ENCODE measurements at places on chromosomes 12 and 14. TPM values are rescaled to one million over a fixed set of nuclear protein-coding genes. Genes with fewer than 3 reads are reported as not detected.

DNA sequence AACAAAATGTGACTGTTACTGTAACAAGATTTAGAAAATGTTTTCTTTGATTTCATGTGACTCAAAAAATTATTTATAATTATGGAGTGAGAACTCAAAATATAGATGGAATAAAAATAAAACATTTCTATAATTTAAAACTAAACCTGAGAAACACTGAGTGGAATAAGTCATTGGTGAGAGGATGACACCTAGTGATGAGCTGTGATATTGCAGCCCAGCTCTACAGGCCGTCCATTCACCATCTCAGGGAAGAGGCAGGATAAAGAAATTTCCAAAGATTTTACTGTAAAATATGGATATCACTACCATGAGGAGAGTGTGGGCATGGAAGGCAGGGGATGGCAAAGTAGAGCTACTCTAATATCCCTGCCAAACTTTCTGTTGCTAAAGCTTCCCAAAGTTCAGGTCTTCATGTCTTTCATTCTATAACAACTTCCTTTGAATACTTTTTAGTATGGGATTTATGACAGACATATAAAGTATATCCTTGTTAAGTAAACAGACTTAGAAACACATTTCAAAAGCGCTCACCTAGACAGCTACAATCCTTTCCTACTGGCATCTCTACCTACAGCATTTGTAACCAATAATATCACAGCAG lies 308.0 kb downstream of the ITPR2 start:
- DNase-seq, result peak; percentile 15

DNA sequence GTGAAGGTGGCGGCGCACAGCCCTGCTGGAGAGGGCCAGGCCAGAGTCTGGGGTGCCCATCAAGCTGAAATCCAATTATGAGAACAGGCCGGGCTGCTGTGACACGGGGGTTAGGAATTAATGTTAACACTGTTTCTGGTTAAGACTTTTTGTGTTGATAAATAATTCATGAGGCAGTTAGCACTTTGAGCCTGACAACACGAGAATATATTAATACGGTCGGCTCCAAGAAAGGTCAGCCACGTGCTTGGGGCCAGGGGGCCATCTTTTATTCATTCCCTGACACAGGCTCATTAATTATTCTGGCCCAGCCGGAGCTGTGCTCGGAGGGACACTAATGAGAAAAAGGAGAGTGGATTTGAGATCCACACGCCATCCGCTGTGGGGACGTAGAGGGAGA lies 45.1 kb downstream of the FBRSL1 start:
- DNase-seq, result no peak

FAM181A gene
- total RNA-seq, result not detected

DNA sequence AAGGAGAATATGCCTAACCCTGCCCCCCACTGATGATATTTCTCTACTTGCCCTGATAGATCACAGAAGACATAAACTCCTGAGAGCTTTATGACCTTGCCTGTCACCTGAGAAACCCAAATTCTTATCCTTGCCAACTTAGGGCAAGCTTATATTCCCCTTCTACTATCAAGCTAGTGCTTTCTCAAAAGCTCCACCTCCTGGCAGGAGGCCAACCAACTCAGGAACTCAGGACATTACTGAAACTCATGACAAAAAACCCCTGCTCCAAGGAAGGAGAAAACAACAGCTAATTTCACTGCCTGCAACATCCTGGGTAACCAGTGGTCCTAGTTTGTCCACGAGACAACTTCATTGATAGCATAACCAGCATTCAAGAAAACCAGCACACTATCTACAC lies 60.9 kb upstream of the FSCB start:
- no peak for DNase-seq

- peak; percentile 60 for DNase-seq
Measured at GRCh38 chr14:51014086-51014485, 69.8 kb upstream of the PYGL start.

- peak; percentile 26 for DNase-seq
Measured at GRCh38 chr14:105299654-105300541, 903 bp downstream of the BRF1 start.

GRCh38 chr14:52950410-52950897 lies 396 bp downstream of the FERMT2 start:
- peak; percentile 44 for DNase-seq

GRCh38 chr14:54216827-54217226 lies 180.0 kb upstream of the CDKN3 start:
- DNase-seq, result no peak

GRCh38 chr14:90060312-90060964 lies 1.4 kb upstream of the KCNK13 start:
- DNase-seq, result peak; percentile 55
